ENCODE measurements at places on chromosomes 7 and 10. TPM values are rescaled to one million over a fixed set of nuclear protein-coding genes. Genes with fewer than 3 reads are reported as not detected.
A peak's percentile ranks its signal among the peaks of the same experiment; 100 is the strongest.

Gene SLC29A3
- 8.6 TPM for total RNA-seq

Gene ACTL6B
- not detected for total RNA-seq

Gene RARRES2
- total RNA-seq, result 94.6 TPM

GRCh38 chr7:90216080-90216674, 4.6 kb downstream of the STEAP2 start:
- DNase-seq, result no peak

Gene RBM20
- 0.02 TPM for total RNA-seq

Gene RUFY2
- 10.5 TPM for total RNA-seq

DNA sequence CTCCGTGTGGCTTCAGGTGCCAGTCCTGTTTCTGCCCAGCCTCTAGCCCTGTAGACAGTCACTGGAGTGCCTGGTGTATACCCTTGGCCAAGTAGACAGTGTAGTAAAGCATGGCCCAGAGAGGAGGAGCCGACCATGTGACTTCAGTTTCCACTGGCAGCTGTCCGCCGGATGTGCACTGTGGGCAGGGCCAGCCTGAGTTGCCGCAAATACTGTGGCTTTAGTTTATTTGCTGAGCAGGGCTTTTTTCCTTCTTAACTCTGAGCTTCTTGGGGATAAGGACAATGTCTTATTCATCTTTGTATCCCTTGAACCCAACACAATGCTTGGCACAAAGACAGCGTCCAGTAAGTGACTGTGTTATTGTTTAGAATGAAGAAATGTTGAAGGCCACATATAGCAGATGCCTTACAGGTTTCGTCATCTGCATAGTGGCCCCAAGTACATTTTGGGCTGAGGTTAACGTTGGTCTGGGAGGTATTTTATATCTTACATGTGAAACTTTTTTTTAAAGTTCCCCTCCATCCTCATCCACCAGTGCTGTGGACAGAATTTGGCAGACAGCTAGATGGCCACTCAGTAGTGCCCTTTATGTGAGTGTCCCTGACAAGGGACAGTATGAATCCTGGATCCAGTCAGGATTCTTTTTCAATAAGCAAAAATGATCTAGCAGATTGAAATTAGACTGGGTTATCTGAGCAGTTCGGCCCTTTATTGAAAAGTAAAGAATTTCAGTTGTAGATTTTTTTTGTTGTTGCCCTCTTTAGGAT, 40.6 kb downstream of the CYP17A1 start:
- DNase-seq, result no peak

- DNase-seq, result no peak
Measured at GRCh38 chr7:28908775-28909174, 49.4 kb downstream of the TRIL start.

- DNase-seq, result peak; percentile 35
Measured at GRCh38 chr10:100637785-100638184, 102.0 kb downstream of the HIF1AN start.

GRCh38 chr7:78677391-78677790, 776.1 kb downstream of the MAGI2 start:
- DNase-seq, result no peak

DNA sequence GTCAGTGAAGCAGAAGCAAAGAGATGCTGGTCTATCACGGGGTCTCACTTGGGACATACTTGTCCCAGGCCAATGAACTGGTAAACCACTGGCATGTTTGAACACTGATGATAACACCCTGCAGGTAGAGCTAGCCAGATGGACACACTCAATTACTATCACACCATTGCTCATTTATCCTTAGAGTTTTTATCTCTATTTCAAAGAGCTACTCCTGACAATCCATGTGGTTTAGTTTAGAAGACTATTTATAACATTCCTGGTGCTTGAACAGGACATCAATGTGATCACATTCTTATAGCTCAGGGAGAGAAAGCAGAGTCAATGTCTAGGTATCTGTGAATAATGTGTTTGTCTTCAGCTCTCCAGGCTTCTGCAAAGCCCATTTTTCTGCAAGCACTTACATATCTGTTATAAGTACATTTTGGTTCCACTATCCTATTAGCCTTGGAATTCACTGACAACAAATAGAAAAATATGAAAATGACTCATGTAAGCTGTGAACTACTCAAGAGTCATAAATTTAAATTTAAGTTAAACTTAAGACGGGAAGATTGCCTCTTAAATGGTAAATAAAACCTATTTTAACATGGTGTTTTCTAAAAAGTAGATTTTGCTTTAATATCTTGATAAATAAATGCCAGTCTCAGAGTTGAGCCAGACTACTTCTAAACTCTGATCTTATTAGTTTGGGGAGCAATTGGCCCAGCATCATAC, 106.7 kb upstream of the MBL2 start:
- DNase-seq, result no peak

DNA sequence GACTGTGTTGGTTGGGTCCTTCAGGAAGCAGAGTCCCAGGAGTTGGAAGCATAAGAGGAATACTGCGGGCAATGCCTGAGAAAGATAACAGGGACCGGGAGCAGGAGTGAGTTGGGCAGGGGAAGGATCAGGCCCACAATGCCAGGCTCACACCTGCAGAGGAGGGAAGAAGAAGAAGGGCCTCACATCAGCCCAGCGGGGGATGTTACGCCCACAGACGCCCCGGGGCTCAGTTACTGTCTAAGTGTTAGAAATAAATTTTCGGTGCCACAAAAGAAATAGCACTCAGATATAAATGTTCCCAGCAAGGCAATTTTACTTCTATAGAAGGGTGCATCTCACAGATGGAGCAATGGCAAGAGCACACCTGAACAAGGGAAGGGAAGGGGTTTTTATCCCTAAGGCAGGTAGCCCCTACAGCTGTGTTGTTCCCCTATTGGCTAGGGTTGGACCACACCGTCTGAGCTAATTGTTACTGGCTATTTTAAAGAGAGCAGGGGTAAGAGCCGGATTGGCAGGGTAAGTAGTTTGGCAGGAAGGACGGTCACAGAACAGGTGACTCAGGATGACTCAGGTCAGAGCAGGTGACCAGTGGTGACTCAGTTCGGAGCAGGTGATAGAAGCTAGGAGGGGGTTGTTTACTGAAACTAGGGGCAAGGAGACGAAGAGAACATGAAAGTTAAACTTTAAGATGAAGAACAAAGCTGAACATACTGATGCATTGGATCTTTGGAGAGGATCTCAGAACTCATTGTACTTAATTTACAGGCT, at the start of gene NOS3:
Gene NOS3, plus strand, starts transcription at position 602 of the 771 bp plus-strand sequence. CDS start 2,787 bp downstream, outside the sequence.
- DNase-seq, result no peak

DNA sequence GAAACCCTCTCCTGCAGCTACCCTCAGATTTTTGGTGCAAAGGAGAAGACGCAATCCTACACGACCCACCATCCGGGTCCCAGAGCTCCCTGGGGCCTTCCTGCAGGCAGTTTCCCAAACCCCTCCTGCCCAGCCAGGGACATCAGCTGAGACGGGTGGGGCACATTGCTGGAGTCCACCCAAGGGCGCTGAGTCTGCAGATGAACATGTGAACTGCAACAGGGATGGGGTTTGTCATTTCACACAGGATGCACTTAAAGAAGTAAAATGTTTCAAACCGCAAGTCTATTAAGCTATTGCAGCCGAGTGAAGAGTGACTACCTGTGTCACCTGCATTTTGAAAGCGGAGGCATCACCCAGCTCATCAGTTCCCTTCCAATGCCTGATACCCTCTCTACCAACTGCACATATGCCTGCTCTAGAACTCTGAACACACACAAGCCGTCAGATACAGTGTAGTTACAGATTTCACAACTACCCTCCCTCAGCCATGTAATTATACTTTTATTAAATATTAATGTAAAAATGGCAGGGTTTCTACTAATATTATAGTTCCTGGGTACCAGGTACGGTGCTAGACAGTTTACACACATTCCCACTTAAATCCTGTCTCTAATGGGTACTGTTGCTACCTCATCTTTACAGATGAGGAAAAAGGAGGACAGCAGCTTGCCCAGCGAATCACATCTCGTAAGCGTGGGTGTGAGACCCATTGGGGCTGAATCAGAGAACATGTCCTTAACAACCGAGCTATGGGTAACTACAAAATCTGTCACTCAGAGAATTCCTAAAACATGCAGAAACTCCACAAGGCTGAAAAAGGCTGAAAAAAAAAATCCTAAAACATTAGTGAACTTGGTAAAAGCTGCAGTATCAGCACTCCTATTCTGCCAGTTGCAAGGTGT, 71.2 kb downstream of the GRB10 start:
- no peak for DNase-seq

Gene GCK
- not detected for total RNA-seq

Gene ANKRD2
- not detected for total RNA-seq

Gene CTAGE4
- total RNA-seq, result not detected

- no peak for DNase-seq
Measured at GRCh38 chr7:50416527-50417182, 33.5 kb downstream of the FIGNL1 start.

GRCh38 chr10:12699258-12699700, 302.2 kb downstream of the CCDC3 start:
- peak; percentile 20 for DNase-seq

- no peak for DNase-seq
Measured at GRCh38 chr10:4053940-4054339, 268.9 kb upstream of the KLF6 start.

Gene TRIM74
- total RNA-seq, result 1.4 TPM

Data from HepG2 (cell line).